ENCODE measurements at places on chromosomes 12 and 14.

- no peak overlapping the region for H3K27ac ChIP-seq
- H3K27me3 ChIP-seq, result no peaks in the 10 kb centered on the region
- DNase-seq, result no peak
- H3K36me3 ChIP-seq, result no peaks in the 10 kb centered on the region
Observed at GRCh38 chr12:106072751-106073150, 66.0 kb downstream of the NUAK1 start.

DNA sequence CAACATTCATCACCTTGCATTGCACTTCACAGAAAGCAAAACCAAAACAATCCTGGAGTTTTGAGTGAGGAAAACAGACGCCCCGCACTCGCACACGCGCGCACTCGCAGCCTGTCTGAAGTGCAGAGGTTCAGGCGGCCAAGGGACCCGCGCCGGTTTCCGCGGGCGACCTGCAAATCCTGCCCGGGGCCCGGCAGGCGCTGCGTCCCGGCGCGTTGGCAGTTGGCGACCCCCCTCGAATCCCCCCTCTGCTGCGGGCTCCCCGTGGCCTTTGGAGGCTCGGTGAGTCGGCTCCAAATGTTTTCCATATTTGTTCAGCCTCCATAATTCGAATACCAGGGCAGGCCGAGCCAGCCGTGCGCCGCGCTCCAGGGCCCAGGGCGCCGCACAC, at the start of gene SSPN:
TSS of gene SSPN (plus strand) at position 324 of the 391 bp plus-strand sequence. CDS start 100 bp downstream, outside the sequence.
- no peaks in the 10 kb centered on the region for H3K4me1 ChIP-seq
- peaks cover 3% of the 10 kb centered on the region for H3K27me3 ChIP-seq
- no peak within 1 kb of the TSS for H3K27ac ChIP-seq

GRCh38 chr12:94644141-94644979, 6.0 kb downstream of the TMCC3 start:
- DNase-seq, result no peak
- peaks cover 1% of the 10 kb centered on the region for H3K27me3 ChIP-seq
- no peak overlapping the region for H3K4me3 ChIP-seq
- H3K4me1 ChIP-seq, result peaks cover 11% of the 10 kb centered on the region
- no peak overlapping the region for H3K27ac ChIP-seq
- no peaks in the 10 kb centered on the region for H3K36me3 ChIP-seq

- no peak for DNase-seq
- no peaks in the 10 kb centered on the region for H3K27me3 ChIP-seq
- H3K27ac ChIP-seq, result no peak overlapping the region
- H3K4me1 ChIP-seq, result no peaks in the 10 kb centered on the region
- H3K36me3 ChIP-seq, result no peaks in the 10 kb centered on the region
Observed at GRCh38 chr12:87233671-87234070, 795.5 kb downstream of the C12orf50 start.

DNA sequence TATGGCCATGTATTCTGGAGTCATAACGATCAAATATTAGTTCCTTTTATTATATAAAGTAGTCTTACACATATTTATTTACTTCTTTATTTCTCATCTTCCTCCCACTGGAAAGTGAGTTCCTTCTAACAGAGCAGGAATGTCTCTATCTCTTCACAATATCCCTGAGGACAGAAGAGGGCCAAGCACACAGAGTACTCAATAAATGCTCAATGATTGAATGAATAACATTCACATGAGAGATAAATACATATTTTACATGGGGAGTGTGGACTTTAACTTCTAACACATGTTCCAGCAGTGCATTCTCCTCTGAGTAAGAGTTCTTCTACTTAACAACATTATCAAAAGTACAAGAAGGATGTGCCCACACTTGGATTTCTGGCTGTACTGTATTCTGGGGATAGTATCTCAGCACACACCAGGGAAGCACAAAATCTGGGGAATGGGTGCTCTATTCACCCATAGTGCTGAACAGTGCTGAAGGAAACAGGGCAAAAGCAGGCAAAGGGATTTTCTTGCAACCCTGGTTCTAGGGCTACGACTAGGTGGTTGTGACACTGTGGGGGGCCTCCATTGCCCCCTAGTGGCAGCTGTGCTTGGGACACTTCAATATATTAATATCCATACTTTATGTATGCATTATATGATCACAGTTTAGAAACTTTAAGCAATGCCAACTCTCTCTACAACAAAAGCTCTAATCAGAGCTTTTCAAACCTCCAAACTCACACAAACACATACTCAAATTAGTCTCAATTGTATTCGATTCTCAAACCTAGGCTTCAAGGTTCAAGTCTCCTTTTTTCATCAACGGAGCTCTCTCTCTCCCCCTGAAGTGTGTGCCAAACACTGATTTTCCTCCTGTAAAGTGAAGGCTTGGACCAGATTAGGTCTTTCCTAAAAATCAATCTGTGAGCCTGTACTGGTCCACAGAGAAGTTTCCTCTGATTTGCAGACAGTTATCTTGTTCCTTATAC, 115.5 kb downstream of the SLC2A13 start:
- H3K4me1 ChIP-seq, result no peaks in the 10 kb centered on the region
- peak; percentile 38 for DNase-seq
- H3K27ac ChIP-seq, result no peak overlapping the region
- H3K27me3 ChIP-seq, result no peaks in the 10 kb centered on the region
- H3K36me3 ChIP-seq, result no peaks in the 10 kb centered on the region

DNA sequence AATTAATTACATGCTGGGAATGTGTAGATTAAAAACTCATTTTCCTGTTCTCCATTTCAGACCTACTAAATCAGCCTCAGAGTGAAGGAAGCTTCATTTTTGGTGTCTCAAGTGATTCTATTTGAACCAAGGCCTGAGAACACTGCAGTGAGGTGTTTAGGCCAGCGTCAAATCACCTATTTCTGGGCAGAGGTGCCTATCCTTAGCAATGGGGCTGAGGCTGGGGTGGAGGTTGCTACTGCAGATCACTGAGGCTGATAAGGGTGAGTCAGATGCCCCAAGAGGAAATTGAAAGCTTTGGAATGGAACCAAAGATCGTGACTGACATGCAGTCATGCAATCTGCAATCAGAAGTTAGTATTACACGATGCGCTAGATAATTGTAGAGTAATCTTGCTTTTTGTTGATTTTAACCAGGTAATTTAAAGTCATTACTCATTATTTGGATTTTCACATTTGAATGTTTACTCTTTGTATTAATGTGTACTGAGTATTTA, 4.4 kb downstream of the TXNRD1 start:
- no peak overlapping the region for H3K4me3 ChIP-seq
- DNase-seq, result peak; percentile 55
- H3K36me3 ChIP-seq, result no peaks in the 10 kb centered on the region
- no peak overlapping the region for H3K27ac ChIP-seq
- peaks cover 29% of the 10 kb centered on the region for H3K4me1 ChIP-seq

DNA sequence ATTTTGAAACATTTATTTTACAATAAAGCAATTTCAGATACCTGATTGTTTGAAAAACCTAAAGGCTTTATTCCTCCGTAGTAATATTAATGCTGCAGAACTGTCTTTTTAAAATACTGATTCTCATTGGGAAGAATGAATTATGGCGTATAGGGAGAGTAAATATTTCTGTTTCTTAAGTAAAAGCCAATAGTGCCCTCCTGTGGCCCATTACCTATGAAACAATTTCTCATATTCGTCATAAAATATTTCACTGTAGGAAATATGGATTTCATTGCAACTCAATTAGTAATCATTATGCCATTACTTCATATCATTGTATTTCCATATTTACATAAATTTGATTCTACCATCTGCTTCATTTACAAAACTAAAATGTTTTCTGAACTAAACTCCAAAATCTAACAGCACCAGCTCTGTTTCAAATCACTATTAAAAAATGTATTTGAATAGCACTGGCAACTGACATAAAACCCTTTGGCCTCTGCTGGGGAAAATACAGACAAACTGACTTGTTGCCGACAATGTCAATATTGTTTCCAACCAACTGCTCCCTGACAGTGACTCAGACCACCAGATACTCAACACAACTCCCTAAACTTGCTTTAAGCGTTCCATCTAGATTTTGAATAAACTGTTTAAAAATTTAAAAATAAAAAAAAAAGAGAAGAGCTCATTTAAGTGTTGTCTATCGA, 290.3 kb downstream of the NAV3 start:
- no peaks in the 10 kb centered on the region for H3K4me1 ChIP-seq
- H3K27ac ChIP-seq, result no peak overlapping the region
- H3K4me3 ChIP-seq, result no peak overlapping the region
- no peaks in the 10 kb centered on the region for H3K36me3 ChIP-seq
- DNase-seq, result no peak

DNA sequence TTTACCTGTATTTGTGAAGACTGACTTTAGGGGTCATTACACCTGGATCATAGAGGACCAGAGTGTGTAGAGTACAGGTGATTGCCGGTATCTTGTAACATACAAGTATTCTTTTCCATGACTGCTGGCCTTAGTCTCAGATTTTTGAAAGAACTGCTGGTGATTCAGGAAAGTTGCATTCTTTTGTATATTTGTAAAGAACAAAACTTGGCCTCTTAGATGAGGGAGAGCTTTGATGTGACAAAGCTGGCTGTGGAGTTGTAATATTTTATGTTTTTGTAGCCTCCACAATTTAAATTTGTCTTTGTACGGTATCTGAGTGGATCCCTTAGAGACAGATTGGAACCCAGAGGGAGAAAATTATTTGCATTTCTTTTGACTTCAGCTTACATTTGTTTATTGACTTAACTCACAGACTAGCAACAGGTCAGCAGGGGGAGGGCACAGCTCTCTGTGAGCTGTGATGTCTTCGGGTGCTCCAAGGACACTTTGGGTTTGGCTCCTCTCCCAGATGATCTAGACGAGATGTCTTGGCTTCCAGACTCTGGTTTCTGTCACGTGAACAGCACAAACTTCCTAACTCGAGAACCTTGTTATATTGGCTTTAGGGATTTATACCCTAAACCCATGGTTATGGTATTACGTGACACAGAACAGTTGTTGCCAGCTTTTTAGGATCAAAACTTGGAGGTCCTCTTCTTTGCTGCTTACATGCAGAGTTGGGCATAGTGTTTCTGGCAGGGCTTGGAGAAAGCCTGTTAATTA, 65.9 kb downstream of the DAAM1 start:
- H3K27ac ChIP-seq, result no peak overlapping the region
- H3K36me3 ChIP-seq, result no peaks in the 10 kb centered on the region
- DNase-seq, result no peak
- no peaks in the 10 kb centered on the region for H3K4me1 ChIP-seq

- no peaks in the 10 kb centered on the region for H3K36me3 ChIP-seq
- H3K4me3 ChIP-seq, result no peak overlapping the region
- no peak overlapping the region for H3K27ac ChIP-seq
Observed at GRCh38 chr14:79103764-79104163, 933.6 kb downstream of the NRXN3 start.

GRCh38 chr14:77041881-77042545, 13.5 kb upstream of the IRF2BPL start:
- H3K27ac ChIP-seq, result peak overlapping the region; percentile 95
- peaks cover 95% of the 10 kb centered on the region for H3K4me1 ChIP-seq
- no peaks in the 10 kb centered on the region for H3K36me3 ChIP-seq
- DNase-seq, result no peak
- no peaks in the 10 kb centered on the region for H3K27me3 ChIP-seq

DNA sequence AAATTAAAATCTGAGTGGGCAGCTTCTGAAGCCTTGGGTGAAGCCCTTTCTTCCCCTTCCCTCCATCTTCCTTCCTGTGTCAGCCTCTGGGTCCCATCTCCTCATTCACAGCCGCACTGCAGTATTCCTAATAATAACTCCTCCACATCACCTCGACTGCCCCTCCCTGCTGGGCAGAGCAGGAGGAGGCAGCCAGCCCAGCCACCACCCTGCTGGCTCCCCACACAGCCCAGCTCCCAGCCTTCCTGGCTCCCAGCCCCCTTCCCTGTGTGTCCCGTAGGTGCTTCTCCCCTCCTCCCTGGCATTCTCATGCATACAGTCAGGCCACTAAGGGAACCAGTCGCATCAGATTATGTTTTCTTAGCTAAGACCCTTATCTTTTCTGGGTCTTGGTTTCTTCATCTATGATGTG, 3.7 kb downstream of the IFFO1 start:
- H3K27me3 ChIP-seq, result no peaks in the 10 kb centered on the region
- H3K27ac ChIP-seq, result no peak overlapping the region
- no peak overlapping the region for H3K4me3 ChIP-seq
- no peak for DNase-seq
- H3K36me3 ChIP-seq, result peaks cover 39% of the 10 kb centered on the region

GRCh38 chr12:110012137-110012536, 12.9 kb downstream of the ANKRD13A start:
- H3K27ac ChIP-seq, result peak overlapping the region; percentile 43
- no peaks in the 10 kb centered on the region for H3K27me3 ChIP-seq
- peaks cover 16% of the 10 kb centered on the region for H3K36me3 ChIP-seq
- H3K4me1 ChIP-seq, result peaks cover 68% of the 10 kb centered on the region
- no peak overlapping the region for H3K4me3 ChIP-seq

DNA sequence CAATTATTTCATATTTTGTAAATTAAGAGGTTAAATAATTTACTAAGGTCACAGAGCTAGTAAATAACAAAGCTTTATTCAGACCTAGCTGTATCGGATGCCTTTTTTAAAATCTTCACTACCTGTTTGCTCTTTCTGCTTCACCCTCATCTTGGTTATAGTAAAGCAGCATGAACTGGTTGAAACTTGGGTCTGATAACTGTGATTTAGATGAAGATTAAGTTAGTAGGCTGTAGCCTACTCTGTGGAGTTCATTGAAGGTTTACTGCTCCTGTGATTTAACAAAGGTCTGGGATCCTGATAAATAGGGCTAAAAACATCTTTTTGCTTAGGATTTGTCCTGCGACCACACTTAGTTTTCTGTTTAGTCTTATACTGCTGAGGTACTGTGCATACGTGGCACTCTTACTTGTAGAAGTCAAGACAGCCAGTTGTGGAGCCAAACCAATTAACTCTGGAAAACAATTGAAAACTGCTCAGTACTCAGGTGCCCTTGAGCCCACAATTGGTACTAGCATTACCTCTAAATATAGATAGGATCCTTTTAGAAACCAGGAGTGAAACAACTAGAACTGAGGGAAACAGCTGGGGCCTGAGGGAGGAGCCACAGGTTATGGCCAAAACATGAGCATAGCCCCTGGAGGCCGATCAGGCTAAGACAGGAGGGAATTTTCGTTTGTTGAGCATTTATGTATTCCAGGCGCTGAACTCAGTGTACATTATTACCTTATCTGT, 2.3 kb downstream of the SPATS2 start:
- no peaks in the 10 kb centered on the region for H3K36me3 ChIP-seq
- H3K4me1 ChIP-seq, result peaks cover 19% of the 10 kb centered on the region
- H3K27me3 ChIP-seq, result no peaks in the 10 kb centered on the region
- DNase-seq, result peak; percentile 14
- H3K4me3 ChIP-seq, result no peak overlapping the region
- H3K27ac ChIP-seq, result no peak overlapping the region

DNA sequence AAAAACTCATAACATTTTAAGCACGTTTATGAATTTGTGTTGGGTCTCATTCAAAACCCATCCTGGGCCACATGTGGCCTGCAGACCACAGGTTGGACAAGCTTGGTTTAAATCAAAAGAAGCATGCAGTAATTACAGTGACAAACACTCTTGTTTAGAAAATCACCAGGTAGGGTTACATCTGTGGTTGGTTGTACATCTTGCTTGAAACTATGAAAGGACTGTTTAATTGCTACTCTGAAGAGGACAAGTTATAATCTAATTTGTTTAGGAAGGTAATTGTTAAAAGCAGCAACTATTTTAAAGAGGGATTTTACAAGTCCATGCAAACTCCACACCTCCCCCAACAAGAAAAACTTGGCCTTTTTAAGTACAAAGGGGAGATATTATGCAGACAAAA, 4.0 kb downstream of the TRIP11 start:
- DNase-seq, result no peak
- H3K36me3 ChIP-seq, result no peaks in the 10 kb centered on the region
- H3K4me3 ChIP-seq, result no peak overlapping the region
- H3K27ac ChIP-seq, result no peak overlapping the region
- H3K4me1 ChIP-seq, result peaks cover 36% of the 10 kb centered on the region
- H3K27me3 ChIP-seq, result no peaks in the 10 kb centered on the region
